Activated CD4-positive, alpha-beta T cell treated with anti-CD3 and anti-CD28 coated beads for 36 hours (primary cell): ENCODE measurements at places on chromosomes 6 and 20. TPM values are rescaled to one million over a fixed set of nuclear protein-coding genes. Genes with fewer than 3 reads are reported as not detected.

DNA sequence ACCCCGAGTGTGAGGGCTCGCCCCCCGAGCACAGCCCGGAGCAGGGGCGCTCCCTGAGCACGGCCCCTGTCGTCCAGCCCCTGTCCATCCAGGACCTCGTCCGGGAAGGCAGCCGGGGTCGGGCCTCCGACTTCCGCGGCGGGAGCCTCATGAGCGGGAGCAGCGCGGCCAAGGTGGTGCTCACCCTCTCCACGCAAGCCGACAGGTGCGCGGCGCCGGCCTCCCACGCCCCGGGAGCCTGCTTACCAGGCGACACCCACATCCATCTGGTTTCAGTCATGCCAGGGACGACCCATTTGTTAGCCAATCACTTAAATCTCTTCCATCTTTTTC is 73.5 kb upstream of the PBOV1 start:
- peaks cover 1% of the 10 kb centered on the region for H3K27me3 ChIP-seq
- no peaks in the 10 kb centered on the region for H3K36me3 ChIP-seq
- H3K4me1 ChIP-seq, result peaks cover 3% of the 10 kb centered on the region
- H3K27ac ChIP-seq, result no peak overlapping the region
- no peak for DNase-seq

- no peaks in the 10 kb centered on the region for H3K36me3 ChIP-seq
- H3K4me3 ChIP-seq, result peak overlapping the region; percentile 62
- H3K4me1 ChIP-seq, result peaks cover 10% of the 10 kb centered on the region
- peak; percentile 59 for DNase-seq
- H3K27ac ChIP-seq, result no peak overlapping the region
These were observed 1.5 kb upstream of the CPNE5 start for GRCh38 chr6:36840432-36841403.

DNA sequence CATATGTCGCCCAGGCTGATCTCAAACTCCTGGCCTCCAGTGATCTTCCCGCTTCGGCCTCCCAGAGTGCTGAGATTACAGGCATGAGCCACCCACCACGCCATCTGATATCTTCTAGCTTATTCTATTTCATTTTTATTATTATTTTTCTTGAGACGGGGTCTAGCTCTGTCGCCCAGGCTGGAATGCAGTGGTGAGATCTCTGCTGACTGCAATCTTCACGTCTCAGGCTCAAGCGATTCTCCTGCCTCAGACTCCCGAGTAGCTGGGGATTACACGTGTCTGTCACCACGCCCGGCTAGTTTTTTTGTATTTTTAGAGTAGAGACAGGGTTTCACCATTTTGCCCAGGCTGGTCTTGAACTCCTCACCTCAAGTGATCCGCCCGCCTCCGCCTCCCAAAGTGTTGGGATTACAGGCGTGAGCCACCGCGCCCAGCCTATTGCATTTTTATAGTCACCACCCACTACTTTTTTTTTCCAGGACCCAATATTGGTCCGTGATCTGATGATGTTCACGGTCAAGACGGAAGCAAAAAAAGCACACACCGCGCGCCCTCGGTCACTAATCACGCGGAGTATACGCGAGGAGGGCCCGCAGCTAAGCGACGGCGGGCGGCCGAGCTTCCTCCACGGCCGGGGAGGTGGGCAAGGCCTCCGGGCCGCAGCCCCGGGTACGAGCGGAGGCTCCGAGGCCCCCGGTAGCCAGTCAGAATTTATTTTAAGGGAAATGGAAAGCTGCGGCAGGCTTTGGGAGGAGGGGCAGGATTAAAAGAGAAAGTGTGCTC is 1.1 kb upstream of the LSM14B start:
- peak overlapping the region; percentile 75 for H3K4me3 ChIP-seq
- H3K36me3 ChIP-seq, result peaks cover 22% of the 10 kb centered on the region
- H3K4me1 ChIP-seq, result peaks cover 55% of the 10 kb centered on the region
- peak overlapping the region; percentile 91 for H3K27ac ChIP-seq
- H3K27me3 ChIP-seq, result no peaks in the 10 kb centered on the region
- DNase-seq, result no peak

DNA sequence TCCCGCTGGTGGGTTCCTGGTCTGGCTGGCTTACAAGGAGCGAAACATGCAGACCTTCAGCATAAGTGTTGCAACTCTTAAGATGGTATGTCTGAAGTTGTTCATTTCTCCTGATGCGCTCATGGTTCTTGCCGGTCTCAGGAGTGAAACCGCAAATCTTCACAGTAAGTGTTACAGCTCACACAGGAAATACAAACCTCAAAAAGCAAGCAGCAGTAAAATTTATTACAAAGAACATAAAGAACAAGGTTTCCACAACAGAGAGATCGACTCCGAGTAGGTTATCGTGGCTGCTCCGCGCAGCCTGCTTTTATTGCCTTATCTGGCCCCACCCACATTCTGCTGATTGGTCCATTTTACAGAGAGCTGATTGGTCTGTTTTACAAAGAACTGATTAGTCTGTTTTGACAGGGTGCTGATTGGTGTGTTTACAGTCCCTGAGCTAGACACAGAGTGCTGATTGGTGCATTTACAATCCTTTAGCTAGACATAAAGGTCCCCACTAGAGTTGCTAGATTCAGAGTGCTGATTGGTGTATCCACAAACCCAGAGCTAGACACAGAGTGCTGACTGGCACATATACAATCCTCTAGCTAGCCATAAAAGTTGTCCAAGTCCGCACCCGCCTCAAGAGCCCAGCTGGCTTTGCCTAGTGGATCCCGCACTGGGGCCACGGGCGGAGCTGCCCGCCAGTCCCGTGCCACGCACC is 39.2 kb downstream of the TRIM27 start:
- peak overlapping the region; percentile 52 for H3K4me3 ChIP-seq
- DNase-seq, result peak; percentile 84
- H3K4me1 ChIP-seq, result peaks cover 30% of the 10 kb centered on the region

HLA-DPB1 gene
- 5.4 TPM for total RNA-seq

DNA sequence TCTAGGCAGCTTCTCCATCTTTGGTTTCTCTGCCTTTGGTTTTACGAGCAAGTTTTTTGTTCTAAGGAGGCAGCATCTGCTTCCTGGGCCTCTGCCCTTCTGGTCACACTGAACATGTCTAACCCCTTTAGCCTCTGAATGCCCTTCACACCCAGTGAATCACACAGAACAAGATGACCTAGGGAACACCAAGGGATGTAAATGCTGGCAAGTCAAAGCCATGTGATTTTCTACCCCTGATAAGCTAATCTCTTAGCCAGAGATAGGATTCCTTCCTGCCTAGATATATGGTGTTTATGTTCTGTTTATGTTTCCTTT is 7.2 kb upstream of the BPIFB6 start:
- no peak overlapping the region for H3K27ac ChIP-seq
- H3K36me3 ChIP-seq, result no peaks in the 10 kb centered on the region
- DNase-seq, result no peak
- no peaks in the 10 kb centered on the region for H3K4me1 ChIP-seq
- no peak overlapping the region for H3K4me3 ChIP-seq
- H3K27me3 ChIP-seq, result no peaks in the 10 kb centered on the region

SGK1 gene
- 13.5 TPM for total RNA-seq

- no peak within 1 kb of the TSS for H3K27ac ChIP-seq
- no peak within 1 kb of the TSS for H3K4me3 ChIP-seq
- H3K4me1 ChIP-seq, result no peaks in the 10 kb centered on the region
- peak; percentile 4 for DNase-seq
These were observed at the start of gene HMGCLL1 for GRCh38 chr6:55578537-55579363. Gene HMGCLL1, minus strand, starts transcription at chr6:55579192. Its CDS starts 137 bp downstream, at chr6:55579055.

DNA sequence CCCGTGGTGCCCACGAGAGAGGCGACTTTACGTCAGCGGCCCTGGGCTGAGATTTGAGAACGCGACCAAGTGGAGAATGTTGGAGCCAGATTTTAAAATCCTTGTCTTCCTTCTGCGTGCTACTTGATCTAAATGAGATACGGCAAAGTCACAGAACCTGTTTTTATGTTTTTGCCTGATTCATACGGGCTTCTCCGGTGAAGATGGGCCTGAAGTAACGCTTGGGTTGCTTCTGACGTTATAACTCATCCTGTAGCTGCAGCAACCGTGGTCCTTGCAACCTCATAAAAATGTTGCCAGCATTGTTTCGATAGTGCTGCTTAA is 462 bp upstream of the SLC35B3 start:
- peak overlapping the region; percentile 92 for H3K4me3 ChIP-seq
- H3K27me3 ChIP-seq, result no peaks in the 10 kb centered on the region
- peaks cover 29% of the 10 kb centered on the region for H3K36me3 ChIP-seq
- peaks cover 38% of the 10 kb centered on the region for H3K4me1 ChIP-seq
- no peak for DNase-seq
- H3K27ac ChIP-seq, result peak overlapping the region; percentile 95

GRCh38 chr20:34512266-34512954 is 3.8 kb upstream of the DYNLRB1 start:
- peaks cover 13% of the 10 kb centered on the region for H3K4me1 ChIP-seq
- DNase-seq, result no peak

DNA sequence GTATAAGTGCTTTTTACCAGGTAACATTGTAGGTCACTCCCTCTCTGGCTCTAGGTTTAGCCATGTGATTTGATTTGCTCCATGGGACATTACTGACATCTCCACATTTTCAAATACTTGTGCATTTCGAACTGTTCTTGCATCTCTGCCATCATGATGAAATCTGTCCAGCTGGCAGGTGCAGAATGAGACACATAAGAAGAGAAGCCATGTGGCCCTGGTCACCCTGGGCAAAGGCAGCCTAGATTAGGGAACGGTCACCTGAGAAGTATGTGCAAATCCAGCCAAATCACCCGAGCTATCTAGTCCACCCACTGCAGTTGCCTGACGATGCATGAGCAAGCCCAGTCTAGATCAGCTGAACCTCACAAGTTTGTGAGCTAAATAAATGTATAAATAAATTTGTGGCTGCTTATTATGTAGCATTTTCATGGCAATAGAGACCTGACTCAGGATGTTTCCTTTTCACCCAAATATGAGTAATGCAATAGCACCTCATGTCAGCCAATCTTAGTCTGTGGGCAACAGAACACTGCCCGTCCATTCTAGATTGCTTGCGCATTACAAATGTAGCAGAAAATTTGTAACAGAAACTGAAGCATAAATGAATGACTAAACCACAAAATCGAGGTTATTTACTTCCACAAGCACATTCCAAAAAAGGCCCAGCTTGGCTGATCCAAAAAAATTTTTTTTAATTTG is 115.2 kb downstream of the PAK5 start:
- no peaks in the 10 kb centered on the region for H3K36me3 ChIP-seq
- no peak for DNase-seq
- no peaks in the 10 kb centered on the region for H3K4me1 ChIP-seq

DNA sequence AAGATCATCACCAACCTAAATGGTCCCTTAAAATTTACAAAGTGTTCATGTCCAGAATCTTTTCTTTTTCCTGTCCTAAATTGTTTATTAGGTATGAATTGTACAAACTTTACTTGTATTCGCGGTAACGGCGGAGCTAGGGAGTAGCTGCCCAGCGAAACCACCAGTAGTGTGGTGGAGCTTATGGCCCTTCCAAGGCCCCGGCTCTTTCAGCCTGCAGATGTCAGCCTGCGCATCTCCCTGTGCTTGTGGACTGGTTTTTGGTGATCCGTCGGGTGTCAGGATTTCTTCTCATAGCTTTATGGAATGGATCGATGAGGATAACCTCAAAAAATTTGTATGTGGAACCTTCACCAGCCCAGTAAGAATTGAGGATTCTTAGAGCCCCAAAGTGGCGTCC is 27.2 kb upstream of the ENPP1 start:
- H3K4me3 ChIP-seq, result no peak overlapping the region
- peaks cover 11% of the 10 kb centered on the region for H3K27me3 ChIP-seq
- H3K27ac ChIP-seq, result no peak overlapping the region
- DNase-seq, result no peak
- H3K36me3 ChIP-seq, result no peaks in the 10 kb centered on the region

DNA sequence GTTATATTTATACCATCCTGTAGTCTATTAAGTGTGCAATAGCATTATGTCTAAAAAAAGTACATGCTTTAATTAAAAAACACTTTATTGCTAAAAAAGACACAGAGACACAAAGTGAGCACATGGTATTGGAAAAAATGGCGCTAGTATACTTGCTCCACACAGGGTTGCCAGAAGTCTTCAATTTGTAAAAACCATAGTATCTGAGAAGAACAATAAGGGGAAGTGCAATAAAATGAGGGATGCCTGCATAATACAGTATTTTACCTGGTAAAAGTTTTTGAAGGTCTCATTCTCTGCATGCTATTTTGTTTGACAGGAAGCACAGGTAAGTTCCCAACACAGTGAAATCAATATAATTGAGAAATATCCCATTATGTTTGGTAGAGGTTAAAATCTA is 1.6 kb downstream of the NOX3 start:
- no peak overlapping the region for H3K4me3 ChIP-seq
- H3K36me3 ChIP-seq, result no peaks in the 10 kb centered on the region
- no peak for DNase-seq
- no peak overlapping the region for H3K27ac ChIP-seq

GUCA1A gene
- total RNA-seq, result not detected

DNA sequence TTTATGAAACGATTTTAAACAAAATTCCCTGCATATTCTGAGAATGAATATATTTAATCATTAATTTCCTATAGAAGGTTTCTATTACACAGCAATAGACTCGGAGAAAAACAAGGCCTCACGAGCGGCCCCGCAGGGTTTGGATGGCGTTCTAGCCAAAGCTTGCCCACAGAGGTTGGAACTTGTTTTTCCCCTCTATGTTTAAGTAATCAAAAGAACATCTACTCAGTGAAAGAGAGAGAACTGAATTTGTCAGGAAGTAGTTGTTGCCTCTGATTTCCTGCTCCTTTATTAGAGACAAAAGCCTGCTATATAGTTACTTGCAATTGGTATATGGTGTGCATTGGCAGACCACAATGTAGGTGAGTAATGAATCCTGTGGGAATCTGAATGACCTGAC is 82.1 kb upstream of the HEY2 start:
- no peak overlapping the region for H3K4me3 ChIP-seq
- no peaks in the 10 kb centered on the region for H3K36me3 ChIP-seq
- no peaks in the 10 kb centered on the region for H3K4me1 ChIP-seq
- H3K27me3 ChIP-seq, result peaks cover 11% of the 10 kb centered on the region

DNA sequence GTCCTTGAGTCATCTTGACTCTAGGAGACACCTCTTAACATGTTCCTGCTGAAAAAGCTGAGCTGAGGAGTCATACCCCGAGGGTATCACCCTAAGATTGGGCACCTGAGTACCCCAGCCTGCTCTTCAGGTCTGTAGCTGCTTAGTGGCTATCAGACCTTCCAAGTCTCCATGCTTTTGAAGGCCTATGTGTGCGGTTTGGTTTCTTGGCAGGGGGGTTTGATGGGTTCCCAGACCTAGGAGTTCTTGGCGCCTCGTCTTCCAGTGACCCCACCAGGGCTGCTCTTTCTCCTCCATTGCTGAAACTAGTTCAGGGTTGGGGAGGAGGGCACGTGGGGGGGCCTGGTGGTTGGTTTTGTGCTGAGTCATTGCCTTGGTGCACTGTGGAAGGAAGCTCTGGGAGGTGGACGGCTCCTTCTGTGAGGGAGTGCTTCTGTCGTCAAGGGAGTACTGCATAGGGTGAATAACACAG is 20.1 kb downstream of the IGF2R start:
- peaks cover 65% of the 10 kb centered on the region for H3K4me1 ChIP-seq
- no peak overlapping the region for H3K4me3 ChIP-seq
- DNase-seq, result no peak
- peaks cover 28% of the 10 kb centered on the region for H3K36me3 ChIP-seq

SLC9A8 gene
- 16.7 TPM for total RNA-seq

NRSN1 gene
- total RNA-seq, result not detected

GRCh38 chr6:122042960-122043735 is 356.3 kb upstream of the HSF2 start:
- peaks cover 11% of the 10 kb centered on the region for H3K4me1 ChIP-seq
- H3K27ac ChIP-seq, result no peak overlapping the region
- H3K27me3 ChIP-seq, result peaks cover 12% of the 10 kb centered on the region
- no peak for DNase-seq
